ENCODE measurements at places on chromosomes 4 and X.
A peak's percentile ranks its signal among the peaks of the same experiment; 100 is the strongest.

DNA sequence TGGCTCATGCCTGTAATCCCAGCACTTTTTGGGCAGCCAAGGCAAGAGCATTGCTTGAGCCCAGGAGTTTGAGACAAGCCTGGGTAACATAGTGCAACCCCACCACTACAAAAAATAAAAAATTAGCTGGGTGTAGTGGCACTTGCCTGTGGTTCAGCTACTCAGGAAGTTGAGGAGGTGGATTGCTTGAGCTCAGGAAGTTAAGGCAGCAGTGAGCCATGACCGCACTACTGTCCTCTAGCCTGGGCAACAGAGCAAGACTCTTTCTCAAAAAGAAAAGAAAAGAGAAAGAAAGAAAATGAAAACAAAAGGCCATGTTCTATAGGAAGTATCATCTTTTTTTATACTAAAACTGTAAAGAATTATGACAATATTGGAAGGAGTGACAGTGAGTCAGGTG, 38.5 kb downstream of the NEK1 start:
- peaks cover 3% of the 10 kb centered on the region for H3K4me1 ChIP-seq
- DNase-seq: no peak
- no peaks in the 10 kb centered on the region for H3K27me3 ChIP-seq
- H3K4me3 ChIP-seq: no peak overlapping the region
- peaks cover 29% of the 10 kb centered on the region for H3K36me3 ChIP-seq
- no peak overlapping the region for H3K27ac ChIP-seq

GRCh38 chr4:104966349-104967033, 180.2 kb upstream of the TET2 start:
- peak overlapping the region; percentile 66 for H3K4me3 ChIP-seq
- H3K36me3 ChIP-seq: no peaks in the 10 kb centered on the region
- peaks cover 39% of the 10 kb centered on the region for H3K4me1 ChIP-seq
- H3K27me3 ChIP-seq: peaks cover 4% of the 10 kb centered on the region

DNA sequence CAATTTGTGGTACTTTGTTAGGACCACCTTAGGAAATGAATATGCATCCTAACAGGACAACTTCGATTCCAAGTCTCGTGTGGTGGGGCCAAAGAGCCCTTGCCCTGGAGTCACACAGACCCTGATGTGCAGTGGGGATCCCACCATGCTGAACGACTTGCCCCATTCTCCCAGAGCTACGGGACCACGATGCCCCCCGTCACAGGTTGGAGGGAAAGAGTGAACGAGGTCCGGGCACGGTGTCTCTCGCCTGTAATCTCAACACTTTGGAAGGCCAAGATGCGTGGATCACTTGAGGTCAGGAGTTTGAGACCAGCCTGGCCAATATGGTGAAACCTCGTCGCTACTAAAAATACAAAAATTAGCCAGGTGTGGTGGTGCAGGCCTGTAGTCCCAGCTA, 14.4 kb upstream of the MSX1 start:
- DNase-seq: no peak
- no peaks in the 10 kb centered on the region for H3K36me3 ChIP-seq
- no peak overlapping the region for H3K4me3 ChIP-seq
- H3K27me3 ChIP-seq: no peaks in the 10 kb centered on the region
- no peaks in the 10 kb centered on the region for H3K4me1 ChIP-seq

- no peaks in the 10 kb centered on the region for H3K4me1 ChIP-seq
- H3K27ac ChIP-seq: no peak overlapping the region
- DNase-seq: no peak
- no peaks in the 10 kb centered on the region for H3K27me3 ChIP-seq
- no peaks in the 10 kb centered on the region for H3K36me3 ChIP-seq
These were observed 292.9 kb downstream of the ADGRL3 start for GRCh38 chr4:61493041-61493440.

GRCh38 chr4:83231620-83232076, 53.0 kb downstream of the COQ2 start:
- H3K36me3 ChIP-seq: peaks cover 12% of the 10 kb centered on the region
- DNase-seq: peak; percentile 60
- H3K27ac ChIP-seq: peak overlapping the region; percentile 2
- H3K27me3 ChIP-seq: peaks cover 33% of the 10 kb centered on the region
- no peak overlapping the region for H3K4me3 ChIP-seq

- no peaks in the 10 kb centered on the region for H3K4me1 ChIP-seq
- H3K36me3 ChIP-seq: no peaks in the 10 kb centered on the region
- no peak overlapping the region for H3K27ac ChIP-seq
- no peaks in the 10 kb centered on the region for H3K27me3 ChIP-seq
- no peak overlapping the region for H3K4me3 ChIP-seq
These were observed 72.6 kb downstream of the GC start for GRCh38 chr4:71711044-71711984.

GRCh38 chr4:97498875-97499274, 644.4 kb downstream of the STPG2 start:
- no peaks in the 10 kb centered on the region for H3K36me3 ChIP-seq
- no peak for DNase-seq
- H3K4me3 ChIP-seq: no peak overlapping the region
- no peaks in the 10 kb centered on the region for H3K4me1 ChIP-seq

DNA sequence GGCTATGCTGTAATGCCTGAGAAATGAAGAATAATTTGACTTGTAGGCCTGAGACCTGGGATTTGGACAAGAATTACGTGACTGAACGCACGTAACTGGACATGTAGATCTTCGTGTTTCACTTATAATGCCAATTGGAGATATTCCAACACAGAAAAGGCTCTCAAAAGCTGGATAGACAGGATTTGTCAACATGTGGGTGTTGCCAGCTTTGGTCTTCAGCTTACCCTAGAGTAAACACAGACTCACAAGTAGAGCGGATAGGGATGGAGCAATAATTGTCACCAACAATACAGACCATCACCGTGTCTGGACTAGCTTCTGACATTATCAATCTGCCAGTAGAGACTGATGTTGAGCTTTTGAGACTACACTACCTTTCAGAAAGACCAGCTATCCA, 1511.0 kb upstream of the ADGRL3 start:
- DNase-seq: no peak
- H3K4me1 ChIP-seq: no peaks in the 10 kb centered on the region
- no peak overlapping the region for H3K27ac ChIP-seq

DNA sequence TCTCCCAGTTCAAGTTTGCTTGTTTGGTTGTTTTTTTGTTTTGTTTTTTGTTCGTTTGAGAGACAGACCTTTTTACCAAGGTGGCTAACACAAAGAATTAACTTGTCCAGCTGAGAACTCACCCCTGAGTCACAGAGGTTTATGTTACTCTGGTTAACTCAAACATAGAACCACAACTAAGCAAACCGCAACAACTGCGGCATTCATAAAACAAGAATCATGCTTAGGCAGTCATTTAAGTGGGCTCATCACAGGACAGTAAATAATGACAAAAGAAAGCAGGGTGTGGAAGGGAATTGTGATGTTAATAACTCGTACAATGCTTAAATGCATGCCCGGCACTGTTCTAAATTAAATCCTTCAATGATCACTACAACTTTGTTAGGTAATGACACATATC, 24.7 kb upstream of the IL13RA1 start:
- no peak overlapping the region for H3K27ac ChIP-seq
- H3K27me3 ChIP-seq: no peaks in the 10 kb centered on the region
- no peak for DNase-seq
- no peaks in the 10 kb centered on the region for H3K4me1 ChIP-seq

- no peak overlapping the region for H3K27ac ChIP-seq
- peaks cover 18% of the 10 kb centered on the region for H3K4me1 ChIP-seq
- H3K27me3 ChIP-seq: no peaks in the 10 kb centered on the region
- no peak overlapping the region for H3K4me3 ChIP-seq
- H3K36me3 ChIP-seq: peaks cover 3% of the 10 kb centered on the region
These were observed 1.9 kb upstream of the TCEAL1 start for GRCh38 chrX:103626855-103627254.

DNA sequence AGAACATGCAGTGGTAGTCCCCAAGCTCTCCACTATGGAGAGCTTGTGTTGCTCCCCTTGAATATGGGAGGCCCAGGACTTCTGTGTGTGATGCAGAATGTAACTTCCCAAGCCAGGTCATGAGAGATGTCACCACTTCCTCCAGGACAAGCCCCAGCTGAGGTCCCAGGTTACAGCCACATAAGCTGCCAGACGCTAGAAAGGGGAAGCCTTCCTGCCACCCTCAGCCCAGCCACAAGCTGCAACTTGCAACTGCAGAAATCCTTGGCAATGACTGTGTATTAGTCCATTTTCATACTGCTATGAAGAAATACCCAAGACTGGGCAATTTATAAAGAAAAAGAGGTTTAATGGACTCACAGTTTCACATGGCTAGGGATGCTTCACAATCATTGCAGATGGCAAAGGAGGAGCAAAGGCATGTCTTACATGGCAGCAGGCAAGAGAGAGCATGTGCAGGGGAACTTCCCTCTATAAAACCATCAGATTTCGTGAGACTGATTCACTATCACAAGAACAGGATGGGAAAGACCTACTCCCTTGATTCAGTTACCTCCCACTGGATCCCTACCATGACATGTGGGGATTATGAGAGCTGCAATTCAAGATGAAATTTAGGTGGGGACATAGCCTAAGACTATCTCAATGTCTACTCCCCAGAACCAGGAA, 91.5 kb upstream of the DHX15 start:
- no peak overlapping the region for H3K4me3 ChIP-seq
- no peaks in the 10 kb centered on the region for H3K4me1 ChIP-seq
- DNase-seq: no peak
- no peak overlapping the region for H3K27ac ChIP-seq
- H3K36me3 ChIP-seq: no peaks in the 10 kb centered on the region

- H3K27ac ChIP-seq: no peak overlapping the region
- no peak overlapping the region for H3K4me3 ChIP-seq
- DNase-seq: no peak
These were observed 327.8 kb upstream of the HAND2 start for GRCh38 chr4:173857828-173858227.
